Activated CD8-positive, alpha-beta T cell treated with anti-CD3 and anti-CD28 coated beads, Interleukin-2, amount 10 ng/mL, durations not matched to agents 7 days and 5 days (primary cell): ENCODE measurements at places on chromosomes 3 and 15. TPM values are rescaled to one million over a fixed set of nuclear protein-coding genes. Genes with fewer than 3 reads are reported as not detected.

Gene TTLL13
- total RNA-seq = not detected

Gene ATP13A4
- 2.4 TPM for total RNA-seq

Gene BFSP2
- 0.42 TPM for total RNA-seq

Gene AGTR1
- total RNA-seq = not detected

Gene ARIH1
- 119 TPM for total RNA-seq

Gene CYP11A1
- total RNA-seq = not detected

- no peaks in the 10 kb centered on the region for H3K4me1 ChIP-seq
- H3K4me3 ChIP-seq = no peak overlapping the region
- no peaks in the 10 kb centered on the region for H3K27me3 ChIP-seq
- DNase-seq = no peak
- H3K36me3 ChIP-seq = no peaks in the 10 kb centered on the region
These were observed 64.0 kb upstream of the ST3GAL6 start for GRCh38 chr3:98699132-98699531.

DNA sequence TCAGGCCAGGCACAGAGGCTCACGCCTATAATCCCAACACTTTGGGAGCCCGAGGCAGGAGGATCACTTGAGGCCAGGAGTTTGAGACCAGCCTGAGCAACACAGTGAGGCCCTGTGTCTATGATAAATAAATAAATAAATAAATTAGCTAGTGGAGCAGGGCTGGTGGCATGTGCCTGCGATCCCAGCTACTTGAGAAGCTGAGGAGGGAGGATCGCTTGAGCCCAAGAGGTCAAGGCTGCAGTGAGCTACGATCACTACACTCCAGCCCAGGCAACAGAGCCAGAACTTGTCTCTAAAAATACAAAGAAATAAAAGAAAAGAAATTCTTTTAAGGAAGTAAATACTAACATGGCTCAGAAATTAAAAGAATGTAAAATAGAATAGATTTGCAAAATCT lies 91.8 kb downstream of the LIPC start:
- H3K4me3 ChIP-seq = no peak overlapping the region
- no peak overlapping the region for H3K27ac ChIP-seq
- no peaks in the 10 kb centered on the region for H3K27me3 ChIP-seq
- no peak for DNase-seq

GRCh38 chr3:32175607-32176197 lies 62.8 kb upstream of the CMTM8 start:
- no peak overlapping the region for H3K27ac ChIP-seq
- H3K36me3 ChIP-seq = peaks cover 11% of the 10 kb centered on the region
- peaks cover 11% of the 10 kb centered on the region for H3K27me3 ChIP-seq
- peak; percentile 70 for DNase-seq

- H3K4me3 ChIP-seq = no peak overlapping the region
- no peak for DNase-seq
- no peaks in the 10 kb centered on the region for H3K36me3 ChIP-seq
- peaks cover 11% of the 10 kb centered on the region for H3K27me3 ChIP-seq
- H3K4me1 ChIP-seq = no peaks in the 10 kb centered on the region
- no peak overlapping the region for H3K27ac ChIP-seq
These were observed 58.4 kb upstream of the ATP2C1 start for GRCh38 chr3:130835483-130835882.

DNA sequence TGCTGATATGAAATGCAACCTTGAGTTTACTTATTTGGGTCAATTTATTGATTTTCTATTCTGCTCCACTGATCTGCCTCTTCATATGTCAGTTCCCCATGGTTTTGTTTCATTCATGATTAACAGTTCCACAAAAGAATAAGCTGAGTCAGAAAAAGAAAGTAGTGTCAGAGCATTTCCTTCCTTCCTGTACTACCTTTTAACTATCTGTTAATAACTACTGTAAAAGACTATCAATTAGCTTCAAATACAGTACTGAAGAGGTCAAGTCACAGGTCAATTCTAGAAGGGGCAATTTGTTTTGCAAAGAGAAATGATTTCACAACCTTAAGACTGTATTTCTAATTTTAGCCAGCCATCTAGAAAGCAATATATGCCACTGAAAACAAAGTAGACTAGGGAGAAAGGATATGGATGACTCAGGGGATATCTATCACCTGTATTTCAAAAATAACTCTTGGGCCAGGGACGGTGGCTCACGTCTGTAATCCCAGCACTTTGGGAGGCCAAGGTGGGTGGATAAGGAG lies 129.5 kb downstream of the TFDP2 start:
- H3K27me3 ChIP-seq = no peaks in the 10 kb centered on the region
- H3K4me1 ChIP-seq = peaks cover 13% of the 10 kb centered on the region
- H3K27ac ChIP-seq = peak overlapping the region; percentile 21
- H3K4me3 ChIP-seq = no peak overlapping the region

GRCh38 chr3:37257581-37257980 lies 83.2 kb upstream of the LRRFIP2 start:
- no peak overlapping the region for H3K4me3 ChIP-seq
- peaks cover 8% of the 10 kb centered on the region for H3K4me1 ChIP-seq
- peaks cover 30% of the 10 kb centered on the region for H3K36me3 ChIP-seq
- no peak for DNase-seq

DNA sequence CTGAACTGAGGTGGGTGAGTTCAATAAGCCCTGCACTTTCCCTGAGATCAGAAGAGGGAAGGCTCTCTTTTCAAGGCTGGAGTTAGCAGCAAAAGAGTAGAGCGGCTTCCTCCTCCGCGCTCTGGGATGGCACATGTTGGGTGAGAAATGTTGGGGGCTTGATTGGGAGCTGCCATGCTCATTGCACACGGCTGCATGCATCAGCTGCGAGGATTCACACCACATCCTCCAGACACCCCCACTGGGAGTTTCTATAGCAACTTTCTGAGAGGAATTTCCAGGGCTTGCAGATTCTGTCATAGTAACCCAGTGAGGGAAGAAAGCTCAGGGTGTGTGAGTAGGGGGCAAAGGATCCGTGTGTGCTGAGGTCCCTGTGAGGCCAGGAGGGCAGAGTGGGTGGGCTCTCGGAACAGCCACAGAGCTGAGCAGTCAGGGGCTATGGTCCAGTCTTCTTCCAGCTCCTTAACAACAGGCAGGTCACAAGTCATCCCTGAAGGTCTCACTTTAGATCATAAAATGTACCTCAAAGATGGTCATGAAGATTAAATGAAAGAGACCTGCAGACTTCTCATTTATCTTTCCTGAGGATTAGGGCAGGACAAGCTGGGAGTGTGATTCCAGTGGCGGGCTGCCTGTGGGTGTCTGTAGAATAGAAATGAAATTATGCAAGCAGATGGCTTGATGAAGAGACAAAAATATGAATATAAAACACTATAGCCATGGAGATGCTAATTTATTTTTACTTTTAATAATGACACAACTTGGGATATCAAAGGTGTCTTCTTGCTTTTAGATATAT lies 75.7 kb upstream of the CHRNA7 start:
- no peak overlapping the region for H3K4me3 ChIP-seq
- no peak overlapping the region for H3K27ac ChIP-seq
- peaks cover 3% of the 10 kb centered on the region for H3K27me3 ChIP-seq
- H3K36me3 ChIP-seq = no peaks in the 10 kb centered on the region
- no peaks in the 10 kb centered on the region for H3K4me1 ChIP-seq

DNA sequence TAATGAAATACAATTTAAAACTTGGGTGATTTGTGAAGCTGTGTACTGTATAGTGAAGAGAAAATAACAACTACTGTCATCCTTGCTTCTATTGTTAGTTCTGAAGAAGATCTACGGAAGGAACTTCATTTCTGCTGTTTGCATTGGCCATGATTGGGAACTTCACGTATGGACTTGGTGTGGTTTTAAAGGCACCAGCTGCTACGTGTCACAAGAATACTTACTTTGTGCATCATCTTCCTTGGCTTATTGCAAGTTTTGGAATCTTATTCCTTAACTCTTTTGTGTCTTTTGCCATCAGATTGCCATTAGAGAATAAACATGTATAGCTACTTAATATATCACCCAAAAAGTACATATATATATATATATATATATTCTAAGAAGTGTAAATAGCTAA lies 75.0 kb upstream of the VEPH1 start:
- peaks cover 3% of the 10 kb centered on the region for H3K27me3 ChIP-seq
- H3K36me3 ChIP-seq = no peaks in the 10 kb centered on the region
- no peak for DNase-seq

- no peak for DNase-seq
- no peaks in the 10 kb centered on the region for H3K36me3 ChIP-seq
- peak overlapping the region; percentile 9 for H3K27ac ChIP-seq
- no peak overlapping the region for H3K4me3 ChIP-seq
- peaks cover 17% of the 10 kb centered on the region for H3K27me3 ChIP-seq
These were observed 121.9 kb downstream of the RPLP1 start for GRCh38 chr15:69574506-69574905.

GRCh38 chr3:133130168-133130567 lies 92.0 kb downstream of the TMEM108 start:
- no peaks in the 10 kb centered on the region for H3K4me1 ChIP-seq
- H3K27ac ChIP-seq = no peak overlapping the region
- no peak overlapping the region for H3K4me3 ChIP-seq
- no peaks in the 10 kb centered on the region for H3K36me3 ChIP-seq
- peaks cover under 1% of the 10 kb centered on the region for H3K27me3 ChIP-seq

DNA sequence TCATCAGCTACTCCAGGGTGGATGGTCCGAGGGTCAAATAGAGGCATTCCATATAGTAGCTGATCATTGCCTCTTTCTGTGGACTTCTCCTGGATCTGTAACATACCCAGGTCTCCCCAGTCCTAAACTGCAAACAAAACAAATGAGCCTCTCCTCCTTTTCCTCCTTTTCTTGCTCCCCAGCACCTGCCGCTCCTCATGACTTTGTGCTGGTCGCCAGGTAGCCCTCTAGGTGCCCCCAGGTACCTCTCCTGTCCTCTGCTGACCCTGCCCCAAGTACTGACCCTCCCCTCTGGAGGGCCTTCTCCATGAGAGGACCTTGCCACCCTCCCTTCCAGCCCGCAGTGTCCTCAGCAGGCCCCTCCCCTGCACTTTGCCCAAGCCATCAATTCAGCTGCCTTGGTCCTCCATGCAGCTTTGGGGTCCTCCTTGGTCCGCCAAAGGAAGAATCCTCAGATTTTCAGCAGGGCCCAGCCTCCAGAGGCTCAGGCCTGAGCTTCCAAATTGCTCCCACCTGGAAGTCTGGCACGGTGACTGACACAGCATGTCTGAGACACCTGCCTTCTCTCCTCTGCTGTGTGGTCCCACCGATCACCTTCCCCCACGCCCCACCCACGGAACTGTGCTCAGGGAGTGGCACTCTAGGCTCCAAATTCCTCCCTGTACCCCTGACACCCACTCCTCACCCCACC lies 111.0 kb downstream of the LRRK1 start:
- no peak overlapping the region for H3K27ac ChIP-seq
- H3K4me1 ChIP-seq = no peaks in the 10 kb centered on the region
- no peak overlapping the region for H3K4me3 ChIP-seq
- H3K36me3 ChIP-seq = no peaks in the 10 kb centered on the region
- H3K27me3 ChIP-seq = peaks cover 33% of the 10 kb centered on the region

DNA sequence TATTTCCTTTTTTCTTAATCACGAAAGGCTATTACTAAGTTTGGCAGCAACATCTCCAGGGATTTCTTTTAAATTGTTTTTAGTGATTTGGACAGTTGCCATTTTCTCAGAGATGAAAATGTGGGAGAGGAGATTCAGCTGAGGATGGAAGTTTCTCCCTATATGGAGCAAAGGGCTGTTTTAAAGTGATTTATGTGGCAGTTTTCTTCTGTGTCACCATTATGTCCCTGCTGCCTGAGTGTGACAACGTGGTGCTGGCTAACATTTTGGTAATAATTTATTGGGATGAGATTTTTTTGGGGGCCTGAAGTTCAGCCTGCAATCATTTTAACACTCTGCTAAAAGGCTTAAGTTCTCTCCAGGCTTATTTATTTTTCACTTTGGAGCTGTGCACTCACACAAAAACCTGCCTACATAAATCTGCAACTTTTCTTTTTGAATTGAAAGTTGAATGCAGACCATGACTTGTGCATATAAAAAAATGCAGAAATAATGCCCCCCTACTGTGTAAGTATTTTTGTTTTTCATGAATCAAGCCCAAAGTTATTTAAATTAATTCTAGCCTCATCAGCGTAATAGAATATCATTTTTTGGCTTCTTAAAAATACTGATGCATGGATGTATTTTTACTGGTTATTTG lies 210.9 kb downstream of the ZIC1 start:
- H3K4me1 ChIP-seq = no peaks in the 10 kb centered on the region
- no peaks in the 10 kb centered on the region for H3K36me3 ChIP-seq
- no peak overlapping the region for H3K27ac ChIP-seq
- H3K4me3 ChIP-seq = no peak overlapping the region

- peak overlapping the region; percentile 37 for H3K27ac ChIP-seq
- H3K27me3 ChIP-seq = no peaks in the 10 kb centered on the region
- peaks cover 73% of the 10 kb centered on the region for H3K36me3 ChIP-seq
- H3K4me1 ChIP-seq = peaks cover 82% of the 10 kb centered on the region
- DNase-seq = no peak
- no peak overlapping the region for H3K4me3 ChIP-seq
These were observed 8.5 kb downstream of the TRAT1 start for GRCh38 chr3:108830991-108831614.

GRCh38 chr3:31240874-31241273 lies 291.9 kb upstream of the STT3B start:
- peaks cover 4% of the 10 kb centered on the region for H3K27me3 ChIP-seq
- peaks cover 3% of the 10 kb centered on the region for H3K36me3 ChIP-seq
- DNase-seq = no peak
- no peak overlapping the region for H3K4me3 ChIP-seq
- no peaks in the 10 kb centered on the region for H3K4me1 ChIP-seq
- H3K27ac ChIP-seq = no peak overlapping the region

GRCh38 chr3:11734-12133 lies 184.8 kb upstream of the CHL1 start:
- H3K27me3 ChIP-seq = no peaks in the 10 kb centered on the region
- H3K27ac ChIP-seq = peak overlapping the region; percentile 78
- no peaks in the 10 kb centered on the region for H3K4me1 ChIP-seq
- H3K36me3 ChIP-seq = peaks cover 3% of the 10 kb centered on the region

DNA sequence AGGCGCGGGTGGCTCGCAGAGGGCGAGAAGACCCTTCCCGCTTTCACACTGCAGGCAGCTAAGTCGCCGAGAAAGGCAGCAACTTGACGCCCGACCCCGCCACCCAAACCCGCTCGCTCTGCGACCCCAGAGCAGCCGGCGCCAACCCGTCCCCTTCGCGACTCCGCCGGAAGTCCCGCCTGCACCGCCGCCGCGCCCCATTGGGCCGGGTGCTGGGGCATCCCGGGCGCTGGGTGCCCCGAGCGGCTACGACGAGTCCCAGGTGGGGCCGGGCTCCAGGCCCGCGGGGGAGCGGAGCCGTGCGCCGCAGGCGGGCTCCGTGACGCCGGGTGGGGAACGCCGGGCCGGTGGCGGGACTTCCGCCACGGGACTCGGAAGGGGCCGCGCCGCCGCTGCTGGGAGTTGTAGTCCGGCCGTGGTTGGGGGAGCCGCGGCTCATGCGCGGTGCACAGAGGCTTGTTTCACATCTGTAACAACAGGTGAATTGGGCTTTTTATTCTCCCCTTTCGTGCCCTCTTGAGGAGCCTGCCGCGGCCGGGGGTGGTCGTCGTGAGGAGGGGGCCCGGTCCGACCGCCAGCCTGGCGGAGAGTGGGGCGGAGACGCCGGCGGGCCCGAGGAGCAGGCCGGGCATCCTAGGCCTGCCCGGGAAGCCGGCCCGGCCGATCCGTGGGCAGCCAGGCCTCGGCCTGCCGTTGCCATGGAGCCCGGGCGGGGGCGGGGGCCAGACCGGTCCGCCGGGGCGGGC lies at the start of gene DHX30:
DHX30 (plus strand) TSS at position 405 of the 746 bp plus-strand sequence. CDS start 7,546 bp downstream, outside the sequence.
- H3K4me1 ChIP-seq = peaks cover 24% of the 10 kb centered on the region
- H3K27ac ChIP-seq = peak within 1 kb of the TSS; percentile 93
- no peaks in the 10 kb centered on the region for H3K27me3 ChIP-seq
- peak within 1 kb of the TSS; percentile 94 for H3K4me3 ChIP-seq
- DNase-seq = peak; percentile 87
